Dermis microvascular lymphatic vessel endothelial cell (primary cell): ENCODE measurements at places on chromosomes 7 and 10.

DNA sequence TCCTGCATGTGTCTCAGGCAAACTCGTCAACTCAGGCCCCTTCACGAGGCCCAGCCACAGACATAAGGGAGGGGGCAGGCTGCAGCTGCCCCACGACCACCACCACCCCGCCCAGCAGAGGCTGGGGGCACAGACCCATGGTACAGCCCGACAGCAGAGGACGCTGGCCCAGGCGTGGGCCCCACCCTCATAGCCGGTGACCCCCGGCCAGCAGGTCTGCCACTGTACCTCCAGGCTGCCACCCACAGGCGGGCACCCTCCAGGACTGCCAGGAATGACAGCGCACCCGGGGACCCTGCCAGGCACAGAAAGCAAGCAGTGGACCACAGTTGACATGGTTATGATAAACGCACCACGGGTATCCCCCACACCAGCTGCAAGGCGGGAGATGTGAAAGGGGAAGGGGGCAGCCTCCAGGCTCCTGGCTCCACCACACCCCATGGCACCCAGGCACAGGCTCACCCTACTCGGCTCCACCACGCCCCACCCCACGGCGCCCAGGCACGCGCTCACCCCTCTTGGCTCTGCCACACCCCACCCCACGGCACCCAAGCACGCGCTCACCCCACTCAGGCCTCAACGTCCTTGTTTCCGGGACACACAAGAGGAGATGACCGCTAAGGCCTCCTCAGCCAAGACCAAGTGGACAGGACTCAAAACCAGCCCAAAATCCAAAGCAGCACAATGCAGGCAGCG lies 135.9 kb downstream of the MAD1L1 start:
- no peak for DNase-seq

DNA sequence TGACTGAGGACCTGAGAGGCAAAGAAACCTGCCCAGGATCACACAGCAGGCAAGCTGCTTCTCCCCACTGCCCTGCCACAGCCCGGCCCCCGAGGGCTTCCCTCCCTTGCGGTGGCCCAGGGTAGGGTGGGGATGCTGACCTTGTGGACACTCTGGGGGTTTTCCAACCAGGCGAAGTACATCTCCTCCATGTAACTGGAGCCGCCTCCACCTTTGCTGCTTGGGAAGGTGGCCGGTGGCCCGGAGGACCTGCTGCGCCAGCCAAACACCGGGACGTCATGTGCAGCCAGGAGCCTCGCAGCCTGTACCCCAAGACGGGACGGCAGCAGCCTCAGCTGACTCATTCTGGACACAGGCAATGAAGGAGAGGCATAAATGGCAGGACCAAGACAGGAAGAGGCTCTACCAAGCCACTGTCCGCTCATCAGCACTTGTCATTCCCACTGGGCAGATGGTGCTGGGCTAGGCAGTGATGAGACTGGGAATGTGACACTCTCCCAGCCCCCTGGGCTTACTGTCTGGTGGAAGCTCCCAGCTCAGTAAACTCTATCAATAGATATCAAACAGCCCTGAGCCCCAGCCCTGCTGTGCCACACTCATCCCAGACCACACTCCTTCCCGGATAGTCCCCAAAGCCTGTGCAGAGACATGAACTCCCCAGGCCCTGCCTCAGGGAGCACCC lies 3.7 kb downstream of the OGDHL start:
- no peak for DNase-seq

DNA sequence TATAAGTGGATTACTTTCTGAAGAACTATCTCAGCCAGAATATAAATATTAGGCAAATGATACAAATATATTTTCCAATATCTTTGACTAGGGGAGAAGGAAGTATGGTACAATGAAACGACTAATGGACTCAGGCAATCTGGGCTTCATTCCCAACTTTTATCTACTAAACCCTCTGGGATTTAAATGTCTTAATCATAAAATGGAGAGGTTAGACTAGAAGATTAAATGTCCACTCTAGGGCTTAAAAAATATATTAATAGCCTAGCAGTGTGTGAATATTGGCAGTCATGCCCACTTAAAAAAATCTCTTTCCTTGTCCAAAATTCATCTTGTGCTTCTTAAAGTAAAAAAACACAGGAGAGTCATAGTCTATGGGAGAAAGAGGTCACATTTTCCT lies 98.3 kb downstream of the CTTNBP2 start:
- no peak for DNase-seq

GRCh38 chr7:84824057-84824651 lies 362.7 kb downstream of the SEMA3D start:
- DNase-seq, result no peak

GRCh38 chr10:123890226-123890625 lies 1.4 kb downstream of the CPXM2 start:
- no peak for DNase-seq

- DNase-seq, result no peak
Measured at GRCh38 chr7:98647326-98647725, 30.2 kb downstream of the NPTX2 start.

- peak; percentile 37 for DNase-seq
Measured at GRCh38 chr7:75617634-75618234, 121.0 kb downstream of the HIP1 start.

DNA sequence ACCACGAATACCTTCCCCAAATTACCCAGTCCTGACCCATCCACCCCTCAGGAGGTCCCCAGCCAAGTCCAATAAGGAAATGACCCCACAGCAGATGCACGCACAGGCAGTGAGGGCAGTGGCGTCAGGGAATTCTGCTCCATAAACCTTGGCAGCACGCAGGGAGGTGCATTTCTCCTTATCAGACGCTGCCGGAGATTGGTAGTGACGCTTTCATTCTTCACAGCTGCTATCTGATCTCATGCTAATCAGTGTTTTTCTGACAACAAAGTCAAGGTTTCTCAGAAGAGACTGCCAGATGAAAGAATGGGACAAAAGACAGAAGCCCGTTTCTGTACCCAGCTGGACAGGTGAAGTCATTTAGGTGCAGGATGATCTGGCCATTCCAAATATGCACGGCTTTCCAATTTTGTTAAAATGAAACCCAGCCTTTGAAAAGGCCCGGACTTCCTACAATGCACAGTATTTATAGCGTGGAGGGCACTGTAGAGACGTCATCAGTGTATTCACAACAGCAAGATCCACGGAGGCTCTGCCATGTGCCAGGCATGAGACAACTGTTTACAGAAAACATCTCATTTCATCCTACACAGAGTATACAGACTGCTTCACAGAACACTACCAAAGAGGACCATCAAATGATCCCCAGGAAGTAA lies 35.3 kb downstream of the DIP2C start:
- DNase-seq, result peak; percentile 29

DNA sequence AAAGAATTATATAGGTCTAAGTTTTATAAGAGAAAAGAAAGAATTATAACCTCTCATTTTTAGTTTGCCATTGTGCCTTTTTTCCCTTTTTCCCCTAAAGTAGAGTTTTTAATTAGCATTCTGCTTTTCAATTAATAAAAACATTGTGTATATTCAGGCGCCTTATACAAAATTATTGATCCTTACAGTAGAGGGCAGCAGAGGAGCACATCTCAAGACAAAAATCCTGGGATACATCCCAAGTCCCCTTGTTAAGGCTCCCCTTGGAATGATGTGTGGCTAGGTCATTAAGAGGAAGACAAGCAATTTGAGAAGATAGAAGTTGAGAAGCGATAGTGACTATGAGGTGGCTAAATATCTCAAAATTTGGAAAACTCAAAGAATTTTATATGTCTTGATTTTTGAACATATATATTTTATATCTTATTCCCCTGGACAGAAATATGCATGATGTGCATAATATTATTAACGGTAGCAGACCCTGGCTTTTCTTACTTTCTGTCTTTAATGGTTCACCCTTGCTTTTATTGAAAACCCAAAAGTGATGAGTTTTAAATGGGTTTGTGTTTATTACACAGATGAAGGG lies 19.1 kb upstream of the TPK1 start:
- DNase-seq, result peak; percentile 52

DNA sequence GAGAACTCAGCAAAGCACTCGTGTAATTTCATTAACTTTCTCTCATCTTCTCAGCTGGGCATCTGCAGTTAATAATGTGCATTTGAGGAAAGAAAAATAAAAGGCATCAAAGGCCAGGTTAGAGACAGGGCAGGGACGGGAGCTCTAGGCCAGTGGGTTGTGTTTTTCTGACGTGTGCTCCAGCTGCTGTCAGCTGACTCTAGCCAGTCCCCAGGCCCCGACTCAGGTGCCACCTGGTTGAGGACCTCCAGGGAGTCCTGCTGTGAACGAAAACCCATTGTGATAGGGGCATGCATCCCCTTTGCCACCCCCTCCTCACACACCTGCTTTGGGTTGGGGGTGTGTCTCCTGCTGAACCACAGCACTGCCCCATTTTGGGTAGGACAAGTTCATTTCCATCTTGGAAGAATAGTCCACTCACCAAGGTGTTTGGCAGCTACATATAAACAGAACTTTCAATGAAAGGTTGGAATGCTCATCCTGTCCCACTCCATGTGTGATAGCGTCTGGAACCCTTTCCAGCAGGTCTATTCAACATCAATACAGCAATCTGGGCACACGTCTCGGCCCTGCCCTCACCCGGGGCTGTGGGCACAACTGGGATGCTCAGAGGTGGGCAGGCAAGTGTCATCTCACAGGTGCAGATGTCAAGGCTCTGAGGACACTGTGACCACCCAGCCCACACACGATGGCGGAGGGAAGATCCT lies 146.1 kb upstream of the FAM20C start:
- no peak for DNase-seq

- DNase-seq, result no peak
Measured at GRCh38 chr7:36015733-36016132, 137.3 kb upstream of the EEPD1 start.

- no peak for DNase-seq
Measured at GRCh38 chr10:79377557-79378382, 30.5 kb downstream of the PPIF start.

DNA sequence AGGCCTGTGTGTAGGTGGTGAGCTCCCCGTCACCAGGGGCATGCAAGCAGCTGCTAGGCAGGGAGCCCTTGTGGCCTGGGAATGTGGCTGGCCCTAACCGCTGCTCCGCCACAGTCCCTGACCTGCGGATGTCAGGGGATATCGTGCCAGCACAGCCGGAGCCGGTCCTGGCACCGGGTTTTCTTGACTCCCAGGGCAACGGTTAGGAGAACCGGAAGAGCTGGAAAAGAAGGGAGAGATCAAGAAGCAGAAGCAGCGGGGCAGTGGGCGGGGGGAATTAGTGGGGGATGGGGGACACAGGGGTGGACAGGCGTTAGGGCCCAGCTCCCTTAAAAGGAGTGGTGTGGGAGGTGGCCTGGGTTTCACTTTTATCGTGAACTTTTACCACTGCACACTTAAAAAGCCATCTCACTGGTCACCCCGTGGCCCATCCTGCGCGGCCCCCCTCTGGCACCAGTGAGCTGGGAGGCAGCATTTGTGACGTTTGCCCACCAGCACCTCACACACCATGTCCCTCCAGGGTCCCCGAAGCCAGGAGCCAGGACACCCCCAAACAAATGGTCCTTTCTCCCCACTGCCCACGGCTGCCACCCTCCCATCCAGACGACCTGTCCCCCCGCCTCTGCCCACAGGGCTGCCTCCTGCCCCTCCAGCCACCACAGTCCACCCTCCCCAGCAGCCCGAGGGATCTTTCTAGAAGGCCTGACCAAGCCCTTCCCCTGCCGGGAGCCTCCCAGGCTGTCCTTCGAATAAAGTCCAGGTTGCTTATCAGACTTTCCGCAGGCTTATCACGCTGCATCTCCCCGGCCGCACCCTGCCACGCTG lies 1.8 kb upstream of the MICALL2 start:
- DNase-seq, result no peak

DNA sequence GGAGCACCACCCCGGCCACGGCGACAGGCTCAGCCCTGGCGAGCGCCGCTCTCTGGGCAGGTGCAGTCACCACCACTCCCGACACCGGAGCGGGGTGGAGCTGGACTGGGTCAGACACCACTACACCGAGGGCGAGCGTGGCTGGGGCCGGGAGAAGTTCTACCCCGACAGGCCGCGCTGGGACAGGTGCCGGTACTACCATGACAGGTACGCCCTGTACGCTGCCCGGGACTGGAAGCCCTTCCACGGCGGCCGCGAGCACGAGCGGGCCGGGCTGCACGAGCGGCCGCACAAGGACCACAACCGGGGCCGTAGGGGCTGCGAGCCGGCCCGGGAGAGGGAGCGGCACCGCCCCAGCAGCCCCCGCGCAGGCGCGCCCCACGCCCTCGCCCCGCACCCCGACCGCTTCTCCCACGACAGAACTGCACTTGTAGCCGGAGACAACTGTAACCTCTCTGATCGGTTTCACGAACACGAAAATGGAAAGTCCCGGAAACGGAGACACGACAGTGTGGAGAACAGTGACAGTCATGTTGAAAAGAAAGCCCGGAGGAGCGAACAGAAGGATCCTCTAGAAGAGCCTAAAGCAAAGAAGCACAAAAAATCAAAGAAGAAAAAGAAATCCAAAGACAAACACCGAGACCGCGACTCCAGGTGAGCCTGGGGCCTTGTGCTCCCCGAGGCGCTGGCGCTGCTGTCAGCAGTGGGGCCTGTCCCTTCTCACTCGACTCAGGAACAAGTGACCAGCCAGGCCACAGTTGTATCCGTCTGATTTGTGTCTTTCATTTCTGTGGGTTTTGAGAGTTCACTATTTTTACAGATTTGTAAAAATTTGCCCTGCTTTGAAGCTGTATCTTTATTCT lies 117.7 kb downstream of the CYTH3 start:
- no peak for DNase-seq

- no peak for DNase-seq
Measured at GRCh38 chr10:120999868-121000267, 148.7 kb downstream of the WDR11 start.

DNA sequence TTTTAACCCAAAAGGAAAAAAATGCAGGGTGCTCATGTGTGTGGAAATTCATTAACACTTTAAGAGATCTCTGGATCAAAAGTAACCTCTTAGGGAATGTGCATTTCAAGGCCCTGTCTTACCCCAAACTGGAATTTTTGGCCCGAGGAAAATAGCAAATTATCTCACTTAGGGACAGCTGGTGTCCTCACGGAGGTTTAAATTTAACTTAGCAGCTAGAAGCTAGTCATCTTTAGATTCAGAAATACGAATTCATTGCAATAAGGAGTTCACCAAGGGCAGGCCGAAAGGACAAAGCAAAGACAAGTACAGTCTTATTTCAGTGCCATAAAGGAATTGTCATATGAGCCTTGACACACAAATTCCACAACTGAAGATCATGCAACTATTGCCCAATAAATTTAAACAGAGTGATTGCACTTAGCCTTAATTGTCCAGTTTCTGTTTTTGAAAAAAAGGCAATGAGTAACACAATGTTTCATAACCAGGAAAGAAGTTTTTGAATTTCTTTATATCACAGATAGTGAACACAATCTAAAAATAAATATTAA lies 22.4 kb upstream of the SEMA3C start:
- no peak for DNase-seq

GRCh38 chr10:100895896-100896295 lies 16.9 kb upstream of the SLF2 start:
- no peak for DNase-seq

DNA sequence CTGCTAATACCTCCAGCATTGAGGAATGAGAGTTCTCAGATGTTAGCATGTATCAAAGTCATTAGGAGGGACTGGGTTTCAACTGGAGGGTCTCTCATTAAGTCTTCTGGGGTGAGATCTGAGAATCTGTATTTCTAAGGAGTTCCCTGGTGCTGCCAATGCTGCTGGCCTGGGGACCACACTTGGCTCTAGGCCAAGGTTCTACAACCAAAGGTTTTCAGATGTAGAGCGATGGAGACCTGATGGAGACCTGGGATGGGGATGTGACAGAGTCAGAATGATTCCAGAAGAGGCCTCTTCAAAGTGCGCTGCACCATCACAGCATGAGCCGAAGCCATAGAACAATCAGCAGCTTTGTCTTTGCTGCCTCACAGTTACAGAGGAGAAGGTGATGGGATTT lies 27.2 kb downstream of the ST8SIA6 start:
- no peak for DNase-seq

- no peak for DNase-seq
Measured at GRCh38 chr7:137839903-137840779, 6.6 kb downstream of the DGKI start.
